ENCODE measurements at places on chromosomes 1 and 21.

DNA sequence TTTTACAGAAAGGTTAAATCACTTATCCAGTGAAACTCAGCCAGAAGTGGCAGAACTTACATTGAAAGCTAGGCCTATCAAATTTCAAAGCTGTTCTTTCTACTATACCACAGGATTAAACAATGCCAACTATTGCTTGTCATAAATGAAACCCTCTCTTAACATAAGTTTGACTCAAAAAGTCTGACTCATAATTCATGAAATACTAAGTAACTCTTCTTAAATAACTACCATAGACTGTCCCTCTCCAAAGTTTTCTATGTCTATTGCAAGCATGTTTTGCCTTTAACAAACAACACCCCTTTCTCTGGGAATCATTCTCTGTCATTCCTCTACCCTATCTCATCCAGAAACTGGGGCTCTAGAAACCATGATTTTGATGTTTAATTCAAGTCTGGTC is 109.5 kb upstream of the UBE2U start:
- no peak for DNase-seq

GRCh38 chr1:231442735-231443134 is 20.6 kb upstream of the EGLN1 start:
- no peak for DNase-seq

GRCh38 chr1:31398246-31398645 is 14.8 kb upstream of the SERINC2 start:
- no peak for DNase-seq

DNA sequence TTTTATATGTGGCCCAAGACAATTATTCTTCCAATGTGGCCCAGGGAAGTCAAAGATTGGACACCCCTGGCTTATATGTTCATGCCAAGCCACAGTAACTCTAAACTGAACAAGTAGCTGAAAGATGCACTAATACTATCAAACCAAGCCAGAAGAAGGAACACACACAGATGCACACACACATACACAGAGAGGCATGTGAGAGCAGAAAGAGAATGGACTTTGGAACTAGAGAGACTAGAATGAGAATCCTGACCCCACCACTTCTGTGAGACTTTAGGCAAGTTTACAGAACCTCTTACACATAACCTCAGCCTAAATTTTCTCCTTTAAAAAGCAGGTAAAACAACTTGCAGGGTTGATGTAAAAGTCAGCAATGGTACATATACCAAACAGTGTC is 11.2 kb upstream of the TMEM81 start:
- DNase-seq, result no peak

GRCh38 chr1:116537040-116537831 is 33.6 kb downstream of the CD58 start:
- DNase-seq, result no peak

DNA sequence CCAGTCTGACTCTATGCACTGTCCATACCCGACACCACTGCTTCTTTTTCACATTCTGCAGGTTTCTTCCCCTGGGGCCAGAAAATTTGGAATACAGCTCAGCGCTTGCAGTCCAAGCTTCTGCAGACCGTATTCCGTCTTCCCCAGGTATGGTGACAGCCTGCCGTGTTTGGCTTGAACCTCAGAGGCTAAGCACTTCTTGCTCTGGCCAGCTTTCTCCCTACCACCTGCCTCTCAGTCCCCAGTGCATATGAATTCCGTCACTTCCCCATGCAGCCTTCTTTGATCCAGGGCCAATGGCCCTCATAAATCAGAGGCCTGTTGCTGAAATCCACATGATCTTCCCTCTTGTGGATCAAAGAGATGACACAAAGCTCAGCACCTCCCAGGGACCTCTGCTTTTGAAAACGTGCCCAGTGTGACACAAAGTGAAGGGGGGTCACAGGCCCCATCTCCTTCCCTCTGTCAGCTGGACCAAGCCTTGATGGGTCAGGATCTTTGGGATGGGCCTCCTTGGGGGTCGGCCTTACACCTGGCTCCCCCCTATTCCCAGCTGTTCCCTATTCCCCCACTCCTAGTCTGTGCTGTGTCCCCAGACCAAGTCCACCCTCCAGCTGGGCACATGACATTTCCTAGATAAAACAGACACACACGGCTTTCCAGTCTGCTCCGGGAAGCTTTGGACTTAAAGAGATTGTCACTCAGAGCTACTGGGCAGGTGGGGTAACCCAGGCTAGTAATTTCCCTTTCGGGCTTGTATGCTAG is 66.6 kb downstream of the HMGB4 start:
- no peak for DNase-seq

DNA sequence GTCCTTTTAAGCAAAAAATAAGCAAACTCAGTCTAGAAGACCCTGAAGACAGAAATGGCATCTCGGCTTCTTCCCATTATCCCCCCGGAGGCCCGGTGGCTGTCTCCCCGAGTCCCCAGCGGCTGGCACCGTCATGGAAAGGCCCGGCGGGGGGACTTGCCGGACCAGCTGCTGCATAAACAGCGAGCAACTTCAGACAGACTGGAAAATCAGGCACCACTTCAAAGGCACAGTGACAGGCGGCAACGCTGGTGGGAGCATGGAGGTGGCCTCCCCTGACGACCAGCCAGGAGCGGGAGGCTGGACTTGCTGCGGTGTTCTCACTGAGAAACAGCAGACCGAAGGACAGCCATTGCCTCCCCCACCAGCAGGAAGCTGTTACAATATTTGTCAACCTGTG is 18.4 kb upstream of the C1QA start:
- DNase-seq, result no peak

DNA sequence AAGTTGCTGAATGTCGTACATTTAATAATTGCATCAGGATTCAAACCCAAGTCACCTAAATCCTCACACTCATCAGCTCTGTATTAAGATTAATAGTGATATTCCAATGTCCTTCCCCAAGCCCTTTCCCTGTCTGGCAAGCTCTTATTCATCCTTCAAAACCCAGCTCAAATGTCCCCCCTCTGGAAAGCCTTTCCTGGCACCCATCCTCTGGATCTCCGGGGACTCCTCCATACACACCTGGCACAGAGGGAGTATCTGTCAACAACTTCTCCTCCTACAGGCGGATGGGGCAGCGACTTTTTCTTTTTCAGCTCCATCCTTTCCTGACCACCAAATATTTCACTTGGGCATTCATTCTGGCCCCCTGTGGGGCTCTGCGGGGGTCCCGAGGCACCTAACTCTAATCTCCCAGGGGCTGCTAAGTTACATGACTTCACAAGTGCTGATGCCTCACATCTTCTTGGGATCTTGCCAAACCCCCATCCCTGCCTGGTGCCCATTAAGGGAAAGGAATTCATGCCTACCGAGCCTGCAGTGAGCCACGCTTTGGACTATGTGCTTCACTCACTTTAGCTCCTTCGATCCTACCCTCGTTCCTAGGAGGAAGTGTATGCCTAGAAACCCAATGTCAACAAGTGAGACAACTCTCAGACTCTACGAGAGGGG is 15.2 kb downstream of the TINAGL1 start:
- no peak for DNase-seq

- no peak for DNase-seq
These were observed 50.9 kb upstream of the SCYL3 start for GRCh38 chr1:169944621-169945020.

DNA sequence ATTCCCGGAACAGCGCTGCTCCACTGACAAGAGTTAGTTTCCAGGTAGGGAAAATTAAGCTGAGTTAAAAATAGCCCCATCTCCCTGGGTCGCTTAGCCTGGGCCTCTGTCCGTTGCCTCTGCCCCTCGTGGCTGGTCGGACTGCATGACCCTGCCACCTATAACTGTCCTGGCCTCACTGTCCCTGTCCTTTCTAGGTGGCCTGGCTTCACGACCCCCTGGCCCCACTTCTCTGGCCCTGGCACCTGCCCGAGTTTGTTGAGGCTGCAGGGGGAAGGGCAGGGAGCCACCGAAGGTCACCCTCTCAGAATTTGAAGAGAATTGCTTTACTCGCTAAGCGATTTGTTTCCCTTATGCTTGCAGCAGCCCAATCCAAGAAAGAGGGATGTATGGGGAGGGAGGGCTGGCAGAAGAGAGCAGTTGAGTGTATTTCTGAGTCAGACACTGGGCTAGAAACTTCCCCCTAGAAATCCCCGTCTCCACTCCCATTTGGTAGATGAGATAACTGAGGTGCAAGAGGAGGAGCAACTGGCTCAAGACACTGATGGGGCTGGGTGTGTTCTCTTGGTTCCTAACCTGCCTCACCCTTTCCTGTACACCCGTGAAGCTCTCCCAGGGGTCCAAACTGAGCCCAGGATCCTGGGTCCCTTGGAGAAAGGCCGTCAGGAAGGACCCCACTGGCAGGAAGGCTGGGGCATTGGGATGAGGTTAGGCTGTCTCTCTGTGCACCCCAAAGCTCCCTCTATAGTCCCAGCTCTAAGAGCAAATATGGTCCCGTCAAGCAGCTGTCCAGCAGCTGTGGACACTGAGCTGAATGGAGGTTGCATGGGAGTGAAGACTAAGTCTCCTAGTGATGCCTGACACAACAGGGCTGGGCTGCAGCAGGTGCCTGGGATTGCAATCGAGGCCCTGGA is 2.9 kb upstream of the EDN2 start:
- DNase-seq, result no peak
